ENCODE measurements at places on chromosomes 11 and 22.

GRCh38 chr11:72831521-72832300, 17.5 kb downstream of the ATG16L2 start:
- DNase-seq, result peak; percentile 62

DNA sequence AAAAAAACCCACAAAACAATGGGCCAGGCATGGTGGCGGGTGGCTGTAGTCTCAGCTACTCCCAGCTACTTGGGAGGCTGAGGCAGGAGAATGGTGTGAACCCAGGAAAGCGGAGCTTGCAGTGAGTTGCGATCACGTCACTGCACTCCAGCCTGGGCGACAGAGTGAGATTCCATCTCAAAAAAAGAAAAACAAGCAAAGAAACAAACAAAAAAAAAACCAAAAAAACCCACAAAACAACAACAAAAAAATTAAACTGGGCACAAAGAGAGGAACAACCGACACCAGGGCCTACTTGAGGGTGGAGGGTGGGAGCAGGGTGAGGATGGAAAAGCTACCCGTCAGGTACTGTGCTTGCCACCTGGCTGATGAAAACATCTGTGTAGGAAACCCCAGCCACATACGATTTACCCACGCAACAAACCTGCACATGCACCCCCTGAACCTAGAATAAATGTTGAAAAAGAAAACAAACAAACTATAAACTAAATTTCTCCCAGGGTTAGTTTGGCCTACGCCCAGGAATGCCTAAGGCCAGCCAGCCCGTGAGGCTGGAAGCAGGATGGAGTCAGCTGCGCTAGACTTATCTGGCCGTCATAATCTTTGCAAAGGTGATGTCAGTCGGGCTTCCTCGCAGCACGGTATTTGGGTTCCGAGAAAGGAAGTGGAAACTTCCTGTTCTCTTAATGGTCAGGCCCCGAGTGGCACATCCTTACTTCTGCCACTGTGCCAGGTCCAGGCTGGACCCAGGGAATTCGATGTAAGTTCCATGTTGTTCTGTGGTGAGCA, 21.9 kb upstream of the CYB5R3 start:
- no peak for DNase-seq

DNA sequence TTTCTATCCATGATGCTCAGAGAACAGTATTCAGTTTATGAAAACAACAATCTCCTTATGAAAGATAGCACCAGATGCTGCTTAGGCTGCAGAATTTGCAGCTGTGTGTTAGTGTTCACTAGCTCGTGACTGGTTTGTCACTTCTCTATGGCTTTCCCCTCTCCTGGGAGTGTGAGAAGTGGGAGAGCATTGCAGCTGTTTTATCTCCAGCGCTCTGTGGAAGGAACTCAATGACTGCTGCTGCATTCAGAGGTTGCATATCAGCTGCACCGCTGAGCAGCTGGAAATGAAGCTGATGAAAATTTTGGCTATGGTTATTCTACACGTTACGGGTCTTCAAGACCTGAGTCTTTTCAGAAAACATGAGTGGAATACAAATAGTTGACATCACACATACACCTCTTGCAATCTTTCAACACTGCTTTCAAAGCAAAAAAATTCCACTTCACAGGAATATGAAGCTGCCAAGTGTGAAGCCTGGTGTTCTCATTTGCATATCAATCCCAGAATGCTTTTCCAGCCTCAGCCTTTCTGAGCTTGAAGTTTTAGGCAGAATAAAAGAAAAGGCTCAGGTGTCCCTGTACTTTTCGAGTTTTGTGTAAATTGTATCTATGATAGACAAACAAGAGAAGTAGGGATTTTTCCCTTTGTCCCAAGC, 149.3 kb upstream of the DDI1 start:
- no peak for DNase-seq

DNA sequence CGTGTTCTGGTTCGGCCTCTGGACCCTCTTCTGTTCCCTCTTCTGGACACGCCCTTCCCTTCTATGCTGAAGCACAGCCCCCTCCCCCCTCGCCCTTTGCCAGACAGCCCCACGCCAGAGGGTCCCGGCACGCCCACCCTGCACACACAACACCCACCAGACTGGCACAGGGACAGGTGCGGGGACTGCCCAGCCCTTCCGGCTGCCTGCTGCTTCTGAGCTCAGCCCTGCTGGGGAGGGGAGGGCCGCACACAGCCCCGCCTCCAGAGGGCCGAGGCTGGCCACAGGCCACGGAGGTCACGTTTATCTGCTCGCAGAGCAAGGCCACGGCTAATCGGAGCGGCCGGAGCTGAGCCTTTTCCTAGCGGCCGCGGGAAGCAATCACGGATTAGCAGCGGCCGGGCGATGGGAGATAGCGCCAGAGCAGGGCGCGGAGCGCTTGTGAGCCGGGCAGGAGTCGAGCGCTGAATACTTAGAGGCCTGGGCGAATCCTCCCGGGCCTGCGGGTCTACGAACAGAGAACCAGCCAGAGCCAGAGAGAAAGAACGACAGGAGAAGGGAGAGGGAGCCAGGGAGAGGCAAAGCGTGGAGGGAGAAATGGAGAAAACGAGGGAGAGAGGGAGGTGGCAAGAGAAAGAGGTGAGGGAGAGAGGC, 21.5 kb downstream of the OTUB1 start:
- DNase-seq, result no peak

DNA sequence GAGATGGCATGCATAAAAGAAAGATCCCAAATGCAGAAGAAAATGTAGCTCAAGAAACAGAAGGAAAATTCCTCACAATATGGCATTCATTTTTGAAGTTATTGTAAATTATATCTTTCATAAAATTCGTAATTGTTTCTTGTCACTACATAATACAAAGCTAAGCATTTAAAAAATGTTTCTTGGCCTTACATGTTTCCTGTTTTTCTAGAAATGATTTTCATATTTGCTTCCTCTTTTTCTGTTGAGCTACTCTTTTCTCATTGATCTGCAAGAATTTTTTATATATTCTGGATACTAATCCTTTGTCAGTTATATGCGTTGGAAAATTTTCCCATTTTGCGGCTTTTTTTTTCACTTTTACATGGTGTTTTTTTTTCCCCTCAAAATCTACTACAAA, 48.0 kb downstream of the ENTHD1 start:
- no peak for DNase-seq

- DNase-seq, result no peak
Measured at GRCh38 chr11:93017821-93018690, 48.6 kb downstream of the MTNR1B start.

GRCh38 chr11:9693801-9694553, 30.1 kb downstream of the SWAP70 start:
- DNase-seq, result no peak

GRCh38 chr22:17922925-17923903, 101.1 kb downstream of the MICAL3 start:
- DNase-seq, result no peak

- no peak for DNase-seq
Measured at GRCh38 chr11:37988031-37988430, 1390.0 kb upstream of the RAG2 start.

- DNase-seq, result no peak
Measured at GRCh38 chr11:8800520-8801110, 110.4 kb upstream of the AKIP1 start.

- peak; percentile 36 for DNase-seq
Measured at GRCh38 chr11:60455531-60456042, at the start of gene MS4A1. MS4A1 (plus strand) TSS chr11:60455847; CDS start chr11:60462375, 6,528 bp downstream.

GRCh38 chr11:45037434-45038005, 86.8 kb upstream of the TP53I11 start:
- DNase-seq, result no peak

- no peak for DNase-seq
Measured at GRCh38 chr11:57787920-57788702, 26.5 kb downstream of the CTNND1 start.

DNA sequence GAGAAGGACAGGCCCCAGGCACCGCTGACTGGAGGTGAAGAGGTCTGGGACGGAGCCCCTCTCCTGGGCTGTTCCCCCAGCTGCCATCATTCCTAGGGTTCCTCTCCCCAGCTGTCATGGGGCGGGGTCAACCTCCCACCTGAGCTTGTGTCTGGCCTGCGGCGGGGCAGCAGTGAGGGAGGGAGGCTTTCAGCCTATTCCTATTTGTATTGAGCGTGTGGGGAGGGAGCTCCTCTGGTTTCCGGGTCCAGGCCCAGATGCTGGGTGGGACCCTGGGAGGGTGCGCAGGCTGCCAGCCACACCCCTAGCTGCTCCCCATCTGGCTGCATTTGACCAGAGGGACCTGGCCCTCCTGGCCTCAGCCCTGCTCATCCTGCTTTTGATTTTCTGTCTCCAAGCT, 13.7 kb downstream of the TSPAN4 start:
- no peak for DNase-seq

- no peak for DNase-seq
Measured at GRCh38 chr11:83257761-83258168, 28.4 kb downstream of the CCDC90B start.

GRCh38 chr11:67389477-67389876, 2.3 kb upstream of the RAD9A start:
- peak; percentile 68 for DNase-seq

DNA sequence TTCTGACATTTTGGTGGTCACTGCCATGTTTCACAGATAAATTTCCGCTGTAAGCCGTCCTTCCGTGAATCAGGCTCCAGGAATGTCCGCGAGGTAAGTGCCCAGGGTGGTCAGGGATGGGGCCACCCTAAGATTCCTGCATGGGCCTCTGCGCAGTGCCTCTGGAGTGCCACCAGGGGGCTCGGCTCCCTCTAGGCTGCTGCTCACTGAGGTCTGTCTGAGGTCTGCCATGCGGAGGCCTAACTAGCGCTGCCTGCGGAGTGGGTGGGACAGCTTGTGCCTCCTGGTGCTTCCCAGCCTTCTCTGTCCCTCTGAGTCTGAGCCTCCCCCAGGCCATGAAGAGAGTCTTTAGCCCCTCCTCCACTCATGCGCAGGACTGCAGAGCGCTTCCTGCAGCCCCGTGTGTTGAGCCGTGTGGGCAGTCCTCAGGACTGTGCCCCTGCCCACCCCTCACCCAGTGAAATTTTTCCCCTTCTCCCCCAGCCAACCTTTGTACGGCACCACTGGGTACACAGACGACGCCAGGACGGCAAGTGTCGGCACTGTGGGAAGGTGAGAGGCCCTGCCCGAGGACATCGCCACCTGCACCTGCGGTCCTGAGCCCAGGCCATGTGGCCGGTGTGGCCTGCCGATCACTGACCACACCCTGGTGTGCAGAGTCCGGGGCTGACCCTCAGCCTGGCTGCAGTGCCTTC, 11.9 kb upstream of the MDK start:
- DNase-seq, result peak; percentile 61

DNA sequence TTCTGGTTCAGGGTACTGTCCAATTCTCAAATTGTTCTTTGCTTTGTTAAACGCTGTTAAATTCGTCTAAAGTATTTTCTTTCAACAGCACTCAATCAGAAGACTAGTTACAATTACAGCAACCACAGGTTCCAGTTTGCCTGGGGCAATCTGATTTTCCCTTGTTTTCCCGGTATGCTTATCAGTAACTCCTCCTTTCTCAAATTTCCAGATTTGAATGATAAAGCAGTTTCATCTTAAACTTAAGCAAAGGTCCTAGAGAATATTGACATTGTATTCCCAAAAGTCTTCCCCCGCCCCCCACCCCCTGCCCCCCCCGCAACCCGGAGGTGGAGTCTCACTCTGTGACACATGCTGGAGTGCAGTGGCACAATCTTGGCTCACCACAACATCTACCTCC, 10.5 kb upstream of the USP28 start:
- DNase-seq, result no peak

Measured in CD4-positive, alpha-beta T cell treated with Interleukin-10 for 1 hour (primary cell).